ENCODE measurements at places on chromosomes 3 and 15.

DNA sequence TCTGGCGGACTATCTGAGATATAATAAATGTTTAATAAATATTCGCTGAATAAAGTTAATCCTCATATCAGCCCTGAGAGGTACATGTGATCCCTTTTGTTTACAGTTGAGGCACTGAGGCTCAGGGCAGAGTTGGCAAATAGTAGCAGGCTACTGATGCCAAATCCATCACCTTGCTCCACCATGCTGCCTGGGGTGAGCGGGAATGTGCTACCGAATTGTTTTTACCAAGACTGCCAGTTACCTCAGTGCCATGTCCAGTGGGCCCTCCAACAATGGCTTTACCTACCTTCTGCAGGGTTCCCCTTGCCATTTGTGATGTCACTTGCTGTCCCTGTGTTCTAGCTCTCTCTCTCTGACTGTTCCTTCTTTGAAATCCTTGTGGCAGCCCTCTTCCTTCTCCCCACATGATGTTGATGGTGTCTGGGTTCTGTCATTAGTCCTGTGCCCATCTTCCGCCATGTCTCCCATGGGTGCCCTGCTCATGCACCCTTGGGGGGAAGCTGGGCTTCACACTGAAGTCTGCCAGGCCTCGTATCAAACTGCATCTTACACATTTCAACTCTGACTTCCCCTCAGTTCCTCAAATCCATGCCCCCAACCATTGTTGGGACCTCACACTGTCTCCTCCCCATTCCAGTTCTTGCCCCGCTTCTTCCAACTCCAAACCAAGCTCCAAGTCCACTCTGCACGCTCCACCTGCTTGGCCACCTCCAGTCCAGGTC lies 35.4 kb downstream of the SLCO2A1 start:
- DNase-seq: no peak

DNA sequence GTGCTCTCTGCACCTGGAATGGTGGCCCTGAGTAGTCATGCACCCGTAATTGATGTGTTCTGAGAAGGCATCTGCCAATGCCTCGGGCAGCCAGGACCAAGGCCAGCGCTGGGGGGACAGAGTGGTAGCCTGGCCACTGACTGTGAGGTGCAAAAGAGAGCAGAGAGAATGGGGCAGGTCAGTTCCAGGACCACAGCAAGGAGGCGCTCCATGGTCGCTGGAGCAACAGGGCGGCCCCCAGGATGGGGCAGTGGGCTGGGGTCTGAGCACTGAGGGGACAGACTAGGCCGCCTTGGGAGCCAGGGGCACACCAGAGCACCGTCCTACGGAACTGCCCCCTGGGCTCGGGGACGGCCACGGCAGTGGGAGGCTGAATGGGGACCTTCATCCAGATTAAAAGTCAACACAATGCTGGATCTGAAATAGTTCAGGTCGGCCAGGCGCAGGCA lies 48.3 kb upstream of the IQSEC1 start:
- DNase-seq: no peak

GRCh38 chr15:55799291-55800212 lies 56.6 kb upstream of the PRTG start:
- DNase-seq: peak; percentile 32

DNA sequence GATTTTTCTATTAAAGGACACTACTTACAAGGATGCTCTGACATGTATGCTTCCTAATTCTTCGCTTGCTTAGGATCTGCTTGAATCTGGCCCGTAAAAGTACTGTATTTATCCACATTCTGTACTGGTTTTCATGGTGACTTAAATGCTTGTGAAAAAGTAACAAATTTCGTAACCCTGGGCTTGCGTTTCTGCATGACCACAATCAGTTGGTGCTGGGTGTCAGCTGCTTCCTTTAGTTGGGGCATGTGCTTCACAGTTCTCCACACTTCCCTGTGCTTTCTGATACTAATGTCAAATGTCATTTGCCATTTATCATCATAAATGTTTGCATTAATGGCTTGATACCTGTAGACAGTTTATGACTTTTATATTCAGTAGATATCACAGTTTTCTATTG lies 218.4 kb upstream of the MLF1 start:
- no peak for DNase-seq

- no peak for DNase-seq
Measured at GRCh38 chr3:108118038-108118768, 27.4 kb upstream of the CD47 start.

- DNase-seq: no peak
Measured at GRCh38 chr15:60844010-60844409, 365.1 kb upstream of the ICE2 start.

DNA sequence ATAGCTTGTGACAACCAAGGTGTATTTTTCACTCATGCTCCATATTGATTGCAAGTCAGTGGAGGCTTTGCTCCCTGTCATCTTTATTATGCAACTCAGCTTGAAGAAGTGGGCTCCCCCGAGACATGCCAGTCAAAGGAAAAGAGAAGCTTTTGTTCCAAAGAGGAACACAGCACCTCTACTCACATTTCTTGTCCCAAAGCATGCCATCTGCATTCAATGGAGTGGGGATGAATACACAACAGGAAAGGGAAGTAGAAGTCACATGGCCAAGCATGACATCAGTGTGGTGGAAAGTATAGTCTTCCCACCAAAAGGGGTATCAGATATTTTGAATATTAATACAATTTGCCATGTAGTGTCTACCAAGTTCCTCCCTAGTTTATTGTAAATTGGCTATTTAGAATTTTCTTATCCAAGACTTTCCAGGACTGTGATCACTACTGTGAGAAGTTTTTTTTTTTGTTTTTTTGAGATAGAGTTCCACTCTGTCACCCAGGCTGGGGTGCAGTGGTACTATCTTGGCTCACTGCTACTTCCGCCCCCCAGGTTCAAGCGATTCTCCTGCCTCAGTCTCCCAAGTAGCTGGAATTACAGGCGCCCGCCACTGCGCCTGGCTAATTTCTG lies 114.5 kb downstream of the GMPS start:
- no peak for DNase-seq

- no peak for DNase-seq
Measured at GRCh38 chr3:37435572-37435971, 261.2 kb upstream of the LRRFIP2 start.

DNA sequence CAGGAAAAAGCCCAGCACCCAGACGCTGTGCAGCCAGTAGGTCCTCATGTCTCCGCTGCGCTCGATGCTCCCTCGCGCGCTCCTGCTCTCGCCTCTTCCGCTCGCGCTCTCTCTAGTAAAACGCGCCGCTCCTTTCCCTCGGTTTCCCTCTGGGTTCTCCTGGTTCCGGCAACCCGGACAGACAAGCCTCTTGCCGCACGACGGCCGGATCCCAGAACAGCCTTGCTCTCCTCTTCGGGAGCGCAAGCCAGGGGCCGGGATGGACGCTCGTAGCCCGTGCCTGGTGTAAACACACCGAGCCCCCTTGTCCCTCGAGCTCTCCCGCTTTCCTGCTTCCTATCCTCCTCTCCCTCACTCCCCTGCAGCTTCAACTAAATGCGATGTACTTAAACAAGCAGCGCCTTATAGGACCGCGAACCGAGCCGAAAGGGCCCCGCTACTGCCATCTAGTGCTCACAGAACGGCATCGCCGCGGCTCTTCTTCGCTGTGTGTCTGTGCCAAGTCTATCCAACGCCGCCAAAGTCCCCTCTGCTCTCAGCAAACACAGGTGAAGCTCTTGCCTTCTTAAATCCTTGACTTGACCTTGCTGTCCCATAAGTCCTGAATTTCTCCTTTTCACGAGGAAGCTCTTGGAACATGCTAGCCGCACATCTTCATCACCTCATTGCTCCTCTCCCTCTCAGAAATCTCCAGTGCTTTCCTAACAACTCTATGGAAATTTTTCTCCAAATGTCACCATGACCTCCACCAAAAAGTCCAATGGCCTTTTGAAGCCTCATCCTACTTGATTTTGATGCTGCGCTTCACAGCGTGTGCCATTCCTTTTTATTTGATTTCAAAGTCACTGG lies 1037.2 kb downstream of the IGSF11 start:
- peak; percentile 31 for DNase-seq

DNA sequence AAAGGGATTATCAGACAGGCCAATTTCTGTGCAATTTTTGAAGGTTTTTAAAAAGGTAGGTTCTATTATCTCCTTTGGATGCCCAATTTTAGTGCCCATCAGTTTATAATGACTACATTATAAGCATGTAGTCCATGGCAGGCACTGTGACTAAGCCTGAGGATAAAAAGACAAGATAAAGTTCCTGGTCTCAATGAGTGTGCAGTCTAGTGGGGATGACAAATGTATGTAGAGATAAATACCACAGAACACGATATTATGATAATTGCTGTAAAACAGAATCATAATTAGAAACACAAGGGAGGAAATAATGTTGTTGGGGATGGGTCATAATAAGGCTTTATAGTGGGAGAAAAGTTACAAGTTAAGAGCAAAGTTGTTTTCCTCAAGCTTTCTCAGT lies 163.1 kb downstream of the ZNF385D start:
- DNase-seq: no peak

- no peak for DNase-seq
Measured at GRCh38 chr15:58087871-58088270, 22.4 kb upstream of the ALDH1A2 start.

DNA sequence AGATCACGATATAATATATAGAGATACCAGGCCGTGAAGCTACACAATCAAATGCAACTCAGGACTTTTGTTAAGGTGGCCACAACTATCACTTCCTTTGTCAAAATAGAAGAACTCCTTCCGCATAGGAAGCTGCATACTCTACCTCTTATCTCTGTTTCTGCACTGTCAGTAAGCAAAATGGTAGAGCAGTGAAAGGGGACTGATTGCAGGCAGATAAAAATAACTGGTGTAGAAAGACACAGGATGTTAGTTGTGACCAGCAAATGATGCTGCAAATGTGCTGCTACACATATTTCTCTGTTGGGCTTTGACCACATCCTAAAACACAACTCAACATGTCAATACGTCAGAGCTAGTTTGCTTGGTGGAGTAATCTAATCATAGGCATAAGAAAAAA lies 16.3 kb upstream of the TRAT1 start:
- DNase-seq: no peak

- no peak for DNase-seq
Measured at GRCh38 chr3:41182504-41183059, 16.7 kb upstream of the CTNNB1 start.

DNA sequence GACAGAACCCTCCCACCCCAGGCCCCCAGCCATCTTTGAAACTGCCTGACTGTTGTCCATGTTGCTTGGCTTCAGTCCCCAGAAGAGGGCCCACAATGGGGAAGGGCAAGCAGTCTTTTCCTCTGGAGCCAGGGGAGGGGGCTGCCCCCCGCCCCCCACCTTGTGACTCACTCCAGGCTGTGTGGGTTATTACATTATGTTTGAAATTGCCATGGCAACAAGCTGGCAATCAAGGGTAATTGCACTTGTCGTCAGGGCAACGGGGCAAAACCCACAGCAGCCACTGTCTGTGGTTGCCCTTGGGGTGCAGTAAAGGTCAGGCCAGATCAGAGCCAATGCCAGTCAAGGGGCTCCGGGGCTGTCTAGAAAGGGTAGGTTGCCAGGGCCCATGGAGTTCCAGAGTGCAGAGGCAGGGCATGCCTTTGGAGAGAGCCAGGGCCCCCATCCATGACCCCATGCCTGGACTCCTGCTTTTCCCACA lies 3.1 kb upstream of the CAMKV start:
- no peak for DNase-seq

DNA sequence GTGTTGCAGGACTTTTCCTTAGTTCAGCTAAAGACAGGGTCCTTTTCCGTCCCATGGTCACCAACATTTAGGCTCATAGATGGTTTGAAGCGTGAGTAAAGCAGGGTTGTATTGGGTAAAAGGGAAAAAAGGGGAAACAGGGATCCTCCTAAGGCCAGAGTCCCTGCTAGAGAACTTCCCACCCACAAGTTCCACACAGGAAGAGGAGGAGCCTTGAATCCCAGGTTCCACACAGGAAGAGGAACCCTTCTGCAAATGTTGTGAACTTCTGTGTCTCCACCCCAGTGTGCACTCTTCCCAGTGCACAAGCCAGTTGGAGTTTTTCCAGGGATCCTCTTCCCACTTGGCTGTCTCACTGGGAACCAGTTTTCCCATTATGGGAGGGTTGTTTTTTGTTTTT lies 27.6 kb upstream of the ATP8B4 start:
- DNase-seq: no peak

DNA sequence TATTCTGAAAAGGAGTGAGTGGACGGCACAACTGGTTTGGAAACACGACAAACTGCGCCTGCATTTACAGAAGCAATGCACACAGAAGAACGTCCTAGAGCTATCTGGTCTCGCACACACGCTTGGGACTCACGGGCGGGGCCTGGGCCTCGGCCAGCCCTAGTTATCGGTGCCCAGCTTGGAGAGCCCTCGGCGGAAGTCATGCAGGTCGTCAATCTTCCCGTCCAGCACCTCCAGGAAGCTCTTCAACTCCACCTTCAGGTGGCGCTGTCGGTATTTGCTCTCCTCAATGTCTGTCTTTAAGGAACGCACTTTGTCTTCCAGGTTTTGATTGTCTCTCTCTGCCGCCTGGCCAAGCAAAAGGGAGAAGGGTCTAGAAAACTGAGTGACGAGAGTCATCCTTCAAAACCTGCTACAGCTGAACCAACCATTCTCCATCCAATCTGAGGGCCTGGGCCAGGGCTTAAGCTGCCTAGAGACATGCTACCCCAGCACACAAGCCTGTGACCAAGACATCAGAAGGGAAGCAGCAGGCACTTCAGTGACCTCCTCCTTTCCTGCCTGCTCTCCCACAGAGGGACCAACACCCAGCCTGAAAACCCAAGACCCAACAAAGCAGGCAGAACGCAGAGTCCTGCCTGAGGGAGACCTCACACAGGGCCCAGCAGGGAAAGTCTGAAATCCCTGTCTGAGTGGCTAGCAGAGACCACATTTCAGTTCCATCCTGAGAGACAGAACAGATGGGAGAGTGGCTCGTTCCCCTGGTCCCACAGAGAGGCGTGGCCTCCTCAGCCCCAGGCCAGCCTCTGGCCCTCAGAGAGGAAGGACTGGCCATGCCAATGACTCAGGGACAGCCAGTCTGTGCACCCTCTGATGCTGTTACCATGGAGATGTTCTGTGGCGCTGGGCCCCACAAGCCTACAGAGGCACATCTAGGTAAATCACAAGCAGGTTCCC lies 40.4 kb downstream of the WHAMM start:
- DNase-seq: peak; percentile 54

Measured in HuH-7.5 (cell line).